DMS153 (cell line): ENCODE measurements at places on chromosomes 3 and 15.

GRCh38 chr3:59367150-59367549 lies 317.3 kb upstream of the CFAP20DC start:
- DNase-seq = no peak

DNA sequence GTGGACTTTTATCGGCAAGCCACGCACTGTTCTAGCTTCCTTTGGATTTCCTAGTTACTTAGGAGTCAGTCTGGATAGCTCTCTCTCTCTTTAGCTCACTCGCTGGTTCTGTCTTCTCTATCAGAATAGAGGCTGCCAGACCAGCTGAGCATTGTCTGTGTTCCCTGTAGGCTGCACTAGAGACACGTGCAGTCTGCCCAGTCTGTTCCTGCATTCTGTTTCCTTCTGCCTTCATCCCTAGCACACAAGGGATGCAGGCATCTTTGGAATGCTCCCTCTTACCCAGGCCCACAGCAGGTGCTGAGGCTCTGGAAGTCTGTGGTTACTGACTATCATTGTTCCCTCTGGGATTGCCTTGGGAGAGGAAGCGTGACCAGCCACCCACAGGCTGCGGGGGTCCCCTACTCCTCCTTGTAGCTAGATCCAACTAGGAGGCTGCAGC lies 322.8 kb downstream of the ZNF621 start:
- DNase-seq = no peak

- no peak for DNase-seq
Measured at GRCh38 chr3:150826466-150827282, 63.7 kb upstream of the SIAH2 start.

GRCh38 chr3:174336784-174337183 lies 522.4 kb upstream of the NAALADL2 start:
- no peak for DNase-seq

DNA sequence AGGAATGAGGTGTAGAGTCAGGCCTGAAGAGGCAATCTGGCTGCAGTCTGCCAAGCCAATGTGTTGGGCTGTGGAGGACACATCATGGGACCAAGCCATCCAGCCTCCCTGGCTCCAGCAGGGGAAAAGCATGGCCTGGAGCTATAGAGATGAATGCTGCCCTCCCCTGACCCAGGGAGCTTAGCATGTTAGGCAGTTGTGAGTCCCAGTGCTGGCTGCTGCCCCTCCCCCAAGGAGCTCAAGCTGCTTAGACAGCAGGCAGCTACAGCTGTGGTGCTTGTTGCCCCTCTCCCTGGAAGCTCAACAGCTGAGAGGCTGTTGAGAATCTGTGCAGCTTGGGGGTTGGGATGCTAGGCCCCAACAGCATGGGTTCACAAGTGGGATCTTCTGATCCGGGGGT lies 85.6 kb upstream of the DNAJC19 start:
- no peak for DNase-seq

DNA sequence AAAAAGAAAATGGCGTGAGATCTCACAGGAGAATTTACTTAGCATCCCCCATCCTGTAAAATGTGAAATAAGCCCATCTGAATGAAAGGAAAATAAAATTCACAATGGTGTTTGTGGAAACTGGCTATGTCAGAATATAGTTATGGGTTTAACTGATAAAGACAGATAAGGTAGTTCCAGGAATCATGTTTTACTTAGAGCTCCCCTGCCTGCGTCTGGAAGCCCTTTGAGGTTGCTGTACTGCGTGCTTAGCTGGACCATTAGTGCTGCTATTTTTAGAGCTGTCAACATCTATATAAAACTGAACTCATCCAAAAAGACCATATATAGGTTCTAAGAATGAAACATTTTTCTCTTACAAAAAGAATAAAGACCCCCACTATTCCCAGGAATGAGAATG lies 130.8 kb downstream of the LSAMP start:
- DNase-seq = no peak

DNA sequence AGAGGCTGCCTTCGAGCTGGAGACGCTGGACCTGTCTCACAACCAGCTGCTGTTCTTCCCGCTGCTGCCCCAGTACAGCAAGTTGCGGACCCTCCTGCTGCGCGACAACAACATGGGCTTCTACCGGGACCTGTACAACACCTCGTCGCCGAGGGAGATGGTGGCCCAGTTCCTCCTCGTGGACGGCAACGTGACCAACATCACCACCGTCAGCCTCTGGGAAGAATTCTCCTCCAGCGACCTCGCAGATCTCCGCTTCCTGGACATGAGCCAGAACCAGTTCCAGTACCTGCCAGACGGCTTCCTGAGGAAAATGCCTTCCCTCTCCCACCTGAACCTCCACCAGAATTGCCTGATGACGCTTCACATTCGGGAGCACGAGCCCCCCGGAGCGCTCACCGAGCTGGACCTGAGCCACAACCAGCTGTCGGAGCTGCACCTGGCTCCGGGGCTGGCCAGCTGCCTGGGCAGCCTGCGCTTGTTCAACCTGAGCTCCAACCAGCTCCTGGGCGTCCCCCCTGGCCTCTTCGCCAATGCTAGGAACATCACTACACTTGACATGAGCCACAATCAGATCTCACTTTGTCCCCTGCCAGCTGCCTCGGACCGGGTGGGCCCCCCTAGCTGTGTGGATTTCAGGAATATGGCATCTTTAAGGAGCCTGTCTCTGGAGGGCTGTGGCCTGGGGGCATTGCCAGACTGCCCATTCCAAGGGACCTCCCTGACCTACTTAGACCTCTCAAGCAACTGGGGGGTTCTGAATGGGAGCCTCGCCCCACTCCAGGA lies 21.1 kb downstream of the NRROS start:
- DNase-seq = peak; percentile 61

DNA sequence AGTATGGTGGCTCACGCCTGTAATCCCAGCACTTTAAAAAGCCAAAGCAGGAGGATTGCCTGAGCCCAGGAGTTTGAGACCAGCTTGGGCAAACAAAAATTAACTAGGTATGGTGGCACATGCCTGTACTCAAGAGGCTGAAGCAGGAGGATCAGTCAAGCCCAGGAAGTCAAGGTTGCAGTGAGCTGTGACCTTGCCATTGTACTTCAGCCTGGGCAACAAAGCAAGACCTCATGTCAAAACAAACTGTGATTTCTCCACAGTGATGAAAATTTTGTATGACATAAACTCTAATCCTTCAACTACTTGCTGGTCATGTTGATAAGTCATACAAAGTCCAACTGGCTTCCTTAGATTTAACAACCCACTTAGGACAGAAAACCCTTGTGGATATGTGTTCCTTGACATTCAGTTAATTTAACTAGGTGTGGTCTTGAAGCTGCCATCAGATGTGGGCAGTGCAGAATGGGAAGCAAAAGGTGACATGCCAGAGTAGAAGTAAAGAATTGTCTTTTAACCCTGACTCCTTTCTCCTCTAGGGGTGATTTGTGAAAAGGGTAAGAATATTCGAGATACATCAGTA lies 263.3 kb downstream of the PTPRG start:
- no peak for DNase-seq

DNA sequence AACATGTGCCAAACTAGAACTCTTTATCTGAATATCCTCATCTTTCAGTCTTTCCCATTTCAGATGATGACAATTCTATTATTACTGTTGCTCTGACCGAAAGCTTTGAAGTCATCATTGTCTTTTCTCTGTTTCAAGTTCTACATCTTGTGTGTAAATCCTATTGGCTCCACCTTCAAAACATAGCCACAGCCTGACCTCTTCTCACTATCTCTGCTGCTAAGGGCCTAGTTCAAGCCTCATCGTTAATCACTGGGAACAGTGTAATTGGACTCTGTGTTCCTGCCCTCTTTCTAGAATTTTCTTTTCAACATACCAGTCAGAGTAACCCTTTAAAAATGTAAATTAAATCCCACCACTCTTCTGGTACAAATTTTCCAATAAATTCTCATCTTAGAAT lies 105.1 kb downstream of the OXSM start:
- DNase-seq = no peak

GRCh38 chr3:141557961-141558706 lies 71.3 kb downstream of the RASA2 start:
- DNase-seq = peak; percentile 27

DNA sequence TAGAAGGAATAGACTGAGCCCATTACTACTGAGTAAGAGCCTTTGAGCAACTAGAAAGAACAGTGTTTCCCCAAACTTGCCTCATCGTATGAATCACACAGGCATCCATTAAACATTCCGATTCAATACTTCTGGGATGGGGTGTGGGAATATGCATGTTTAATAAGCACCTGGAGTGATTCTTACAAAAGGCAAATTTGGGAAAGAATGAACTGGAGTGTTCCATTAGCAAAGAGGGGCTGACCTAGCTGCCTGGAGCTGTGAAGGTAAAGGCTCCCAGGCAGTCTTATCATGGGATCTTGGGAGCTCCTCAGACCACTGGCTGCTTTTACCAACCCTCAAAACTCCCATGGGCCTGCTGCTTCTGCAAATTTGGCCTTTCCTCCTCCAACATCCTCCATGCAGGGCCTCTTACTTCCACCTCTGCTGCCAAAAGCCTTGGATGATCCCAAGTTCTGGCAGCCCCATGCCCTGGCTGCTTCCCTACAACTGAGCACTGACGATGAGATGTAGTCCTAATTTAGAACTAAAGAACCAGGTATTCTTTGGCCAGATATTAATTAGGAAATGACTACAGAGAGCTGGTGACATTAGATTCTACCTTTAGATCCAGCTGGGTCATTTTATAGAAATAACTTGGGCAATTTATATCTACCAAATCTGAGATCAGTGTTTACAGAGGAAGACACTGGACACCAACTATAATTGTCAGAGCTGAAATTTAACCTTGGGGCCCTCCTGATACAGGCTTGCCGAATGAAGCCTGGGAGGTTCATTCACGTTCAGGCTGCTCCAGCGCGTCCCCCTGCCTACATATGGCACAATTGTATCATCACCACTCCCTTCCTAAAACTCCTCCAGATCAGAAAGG lies 11.2 kb upstream of the HOMER2 start:
- DNase-seq = no peak

DNA sequence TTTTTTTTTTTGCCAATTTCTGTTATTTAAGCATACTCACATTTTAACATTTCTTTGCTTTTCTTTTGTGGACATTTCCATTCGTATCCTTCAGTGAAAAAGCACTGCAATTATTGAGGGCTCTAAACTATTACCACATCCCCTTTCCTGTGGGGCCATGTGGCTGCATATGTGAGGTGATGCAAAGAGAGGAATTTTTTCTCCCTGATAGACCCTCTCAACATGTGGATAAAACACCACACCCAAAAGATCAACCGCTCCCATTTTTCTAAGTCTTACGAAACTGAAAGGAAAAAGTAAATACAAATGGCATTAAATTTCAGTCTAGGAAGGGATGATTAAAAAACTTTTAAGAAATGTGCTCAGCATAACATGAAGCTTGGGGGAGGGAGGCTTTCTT lies 68.8 kb downstream of the DNAJC13 start:
- no peak for DNase-seq

- no peak for DNase-seq
Measured at GRCh38 chr15:58221591-58222241, 83.5 kb downstream of the AQP9 start.

- DNase-seq = no peak
Measured at GRCh38 chr15:39599871-39600270, 19.0 kb downstream of the THBS1 start.

DNA sequence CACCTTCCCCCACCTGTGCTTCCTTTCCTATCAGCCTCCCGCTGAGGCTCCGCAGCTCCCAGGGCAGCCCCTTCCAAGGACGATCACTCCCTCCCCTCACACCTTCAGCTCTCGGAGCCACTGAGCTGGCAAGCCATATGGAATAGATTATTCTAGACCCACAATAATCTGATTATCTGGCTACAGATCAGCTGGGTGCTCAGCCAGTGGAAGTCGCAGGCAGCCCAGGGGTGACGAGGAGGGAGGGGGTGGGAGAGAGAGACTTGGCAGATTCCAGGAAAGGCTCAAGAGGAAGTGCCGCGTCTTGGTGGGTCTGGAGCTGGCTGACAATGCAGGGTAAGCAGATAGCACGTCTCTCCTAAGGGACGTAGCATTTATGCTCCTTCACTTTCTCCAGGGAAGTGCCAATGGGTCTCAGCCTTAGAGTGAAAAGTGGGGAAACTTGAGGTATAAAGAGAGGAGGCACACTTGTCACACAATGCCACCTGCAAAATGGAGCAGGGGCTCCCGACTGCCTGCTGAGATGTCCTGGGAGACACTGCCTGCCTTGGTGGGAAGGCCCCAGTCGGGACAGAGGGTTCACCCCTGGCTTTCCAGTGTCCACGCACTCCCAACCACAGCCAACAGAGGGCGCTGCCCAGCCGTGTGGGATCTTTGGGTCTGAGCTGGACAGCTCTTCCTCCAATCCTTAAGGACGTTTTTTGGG lies 9.4 kb upstream of the MESP1 start:
- DNase-seq = no peak
